ENCODE measurements at places on chromosomes 4 and X.

- DNase-seq: no peak
These were observed 83.0 kb downstream of the SHISA3 start for GRCh38 chr4:42480281-42480680.

DNA sequence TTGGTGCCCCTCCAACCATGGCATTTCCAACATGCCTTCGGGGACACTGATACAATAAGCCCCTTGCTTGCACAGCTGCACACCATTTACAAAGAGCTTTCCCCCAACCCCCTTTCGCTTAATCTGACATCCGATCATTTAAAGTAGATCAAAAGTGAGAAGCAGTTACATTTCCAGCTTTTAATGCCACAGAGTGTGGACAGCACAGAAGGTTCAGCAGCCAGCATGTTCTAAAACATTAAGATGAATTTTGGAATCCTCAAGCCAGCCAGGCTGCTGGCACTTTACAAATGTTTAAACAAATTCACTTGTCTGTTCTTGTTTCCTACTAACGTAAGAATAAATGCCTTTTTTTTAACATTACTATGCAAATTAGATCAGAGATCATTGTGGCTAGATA, 284.4 kb upstream of the LDB2 start:
- DNase-seq: no peak

DNA sequence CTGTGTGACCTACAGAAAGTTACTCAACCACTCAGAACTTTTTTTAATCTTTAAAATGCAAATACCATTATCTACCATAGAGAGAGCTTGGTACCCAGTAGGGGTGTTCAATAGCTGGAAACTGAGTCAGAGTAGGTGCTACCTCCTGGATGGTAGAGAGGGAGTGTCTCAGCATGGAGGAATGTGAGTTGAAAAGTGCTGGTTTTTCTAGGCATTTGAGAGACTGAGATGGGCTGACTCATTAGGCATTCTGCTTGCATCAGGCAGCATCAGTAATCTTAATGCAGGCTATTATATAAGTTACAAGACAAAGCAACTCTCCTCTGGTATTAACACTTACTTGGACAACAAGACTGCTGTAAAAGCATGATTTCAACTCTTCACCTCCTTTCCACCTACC, 70.9 kb upstream of the ARHGEF9 start:
- DNase-seq: no peak

- DNase-seq: no peak
These were observed 778 bp downstream of the C1QTNF7 start for GRCh38 chr4:15428611-15429010.

GRCh38 chr4:17236686-17237085, 275.2 kb downstream of the QDPR start:
- DNase-seq: no peak

DNA sequence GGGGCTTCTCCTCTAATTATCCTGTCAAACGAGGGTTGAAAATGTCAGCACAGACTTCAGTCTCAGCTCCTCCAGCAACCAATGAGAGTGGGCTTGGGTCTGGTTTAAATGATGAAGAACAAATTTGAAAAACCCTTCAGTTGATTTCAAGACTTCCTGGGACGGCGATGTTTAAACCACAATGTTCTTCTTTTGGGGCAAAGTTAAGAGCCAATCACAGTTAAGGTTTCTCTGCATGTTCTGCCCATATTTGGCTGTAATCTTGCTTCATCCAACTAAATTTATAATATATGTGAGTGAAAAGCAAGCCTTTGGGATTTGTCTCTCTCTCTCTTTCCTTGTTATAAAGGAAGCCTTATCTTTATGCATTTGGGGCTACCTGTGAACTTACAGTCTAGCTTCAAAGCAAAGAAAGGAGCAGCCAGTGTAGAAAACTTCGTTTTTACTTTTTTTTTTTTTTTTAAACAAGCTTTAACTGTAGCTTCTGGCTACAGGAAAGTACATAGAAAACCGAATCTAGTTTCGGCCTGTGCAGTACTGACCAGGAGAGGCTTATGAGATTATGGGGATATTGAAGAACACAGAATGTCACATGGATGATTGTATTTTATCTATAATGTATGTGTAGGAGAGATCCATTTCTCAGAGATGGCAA, 46.8 kb upstream of the FAM9C start:
- no peak for DNase-seq

DNA sequence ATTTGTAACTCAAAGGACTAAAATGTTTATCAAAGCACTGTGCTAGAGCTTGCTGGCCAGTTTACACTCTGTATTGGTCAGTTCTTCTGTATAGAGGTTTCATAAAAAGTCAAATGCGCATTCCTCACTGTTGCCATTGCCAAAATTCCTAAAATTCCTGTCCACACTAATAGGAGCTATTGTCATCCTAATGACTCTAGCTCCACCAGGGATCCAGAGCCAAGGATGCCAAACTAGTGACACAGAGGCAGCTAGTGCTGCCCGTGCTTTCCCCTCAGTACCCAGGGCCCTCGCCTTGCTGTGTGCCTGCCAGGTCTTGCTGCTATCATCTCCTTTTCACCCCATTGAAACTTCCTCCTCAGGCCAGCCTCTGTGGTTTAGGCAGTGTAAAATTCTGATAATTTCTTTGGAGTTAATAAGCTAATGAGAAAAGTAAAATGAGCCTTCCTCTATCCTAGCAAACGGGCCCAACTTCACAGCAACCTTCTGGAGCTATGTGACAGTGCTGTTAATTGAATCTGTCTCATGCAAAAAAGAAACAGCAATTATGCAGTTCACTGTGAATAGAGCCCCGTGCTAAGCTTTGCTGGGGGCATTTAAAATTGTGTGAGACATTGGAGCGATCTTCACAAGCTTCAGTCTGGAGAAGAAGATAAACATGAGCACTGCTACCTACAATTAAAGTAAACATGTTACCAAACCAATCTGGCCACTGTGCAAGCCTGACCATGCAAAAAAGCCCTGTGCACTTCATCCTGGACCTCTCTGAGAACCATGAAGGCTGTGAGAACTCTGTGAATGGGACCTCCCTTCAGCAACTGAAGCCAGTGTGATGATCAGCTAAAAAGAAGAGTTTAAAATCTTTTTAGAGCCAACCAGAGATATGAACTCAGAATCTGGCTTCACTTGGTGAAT, 43.1 kb upstream of the FGF2 start:
- DNase-seq: no peak

GRCh38 chr4:55396308-55397125, 760 bp downstream of the TMEM165 start:
- DNase-seq: no peak

- DNase-seq: no peak
These were observed 68.6 kb downstream of the CHST7 start for GRCh38 chrX:46642145-46642544.

DNA sequence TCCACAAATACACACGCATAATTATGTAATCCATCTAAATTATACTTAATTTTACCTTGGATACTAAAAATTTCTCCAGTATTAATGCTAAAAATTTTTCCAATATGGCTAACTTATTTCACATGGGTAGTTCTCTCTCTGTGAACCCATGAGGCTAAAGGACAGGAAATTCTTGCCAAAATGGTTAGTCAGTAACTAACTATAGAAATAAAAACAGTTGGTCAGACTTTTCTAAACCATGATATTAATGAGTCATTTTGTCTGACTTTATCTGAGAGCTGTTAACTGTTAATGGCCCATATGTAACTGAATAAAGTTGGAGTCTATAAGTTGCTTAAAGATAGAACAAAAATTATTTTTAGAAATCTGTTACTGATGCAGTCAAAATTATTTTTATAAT, 549.4 kb downstream of the TLL1 start:
- no peak for DNase-seq

DNA sequence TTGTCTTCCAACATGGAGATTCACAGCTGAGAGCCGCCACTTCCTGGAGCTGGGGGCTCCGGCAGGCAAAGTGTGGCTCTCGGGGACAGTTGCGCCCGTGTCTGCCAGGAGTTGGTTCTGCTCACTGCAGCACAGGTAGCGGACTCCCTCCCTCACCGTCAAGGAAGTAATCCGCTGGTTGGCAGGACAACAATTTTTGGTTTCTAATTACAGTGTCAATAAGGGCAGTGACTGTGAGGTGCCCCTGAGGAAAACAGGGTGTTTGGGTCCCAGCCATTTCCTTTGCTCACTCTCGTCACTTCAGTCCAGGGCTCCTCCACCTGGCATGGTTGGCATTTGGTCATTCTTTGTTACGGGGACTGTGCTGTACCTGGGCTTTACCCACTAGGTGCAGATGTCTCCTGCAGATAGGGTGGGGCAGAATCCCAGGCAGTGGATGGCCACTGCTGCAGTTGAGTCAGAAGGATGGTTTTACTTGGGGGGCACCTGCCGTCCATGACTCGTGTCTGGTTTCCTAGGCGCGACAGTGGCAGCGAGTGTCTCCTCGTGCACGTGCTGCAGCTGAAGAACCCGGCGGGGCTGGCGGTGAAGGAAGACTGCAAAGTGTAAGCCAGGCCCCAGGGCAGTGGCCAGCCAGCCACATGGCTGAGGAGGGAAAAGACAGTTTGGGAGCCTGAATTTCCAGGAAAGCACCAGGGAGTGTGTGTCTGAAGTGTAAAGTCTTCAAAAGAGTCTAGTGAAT, 32.1 kb upstream of the CLCN4 start:
- no peak for DNase-seq

- no peak for DNase-seq
These were observed 36.3 kb downstream of the SULT1E1 start for GRCh38 chr4:69823481-69824186.

DNA sequence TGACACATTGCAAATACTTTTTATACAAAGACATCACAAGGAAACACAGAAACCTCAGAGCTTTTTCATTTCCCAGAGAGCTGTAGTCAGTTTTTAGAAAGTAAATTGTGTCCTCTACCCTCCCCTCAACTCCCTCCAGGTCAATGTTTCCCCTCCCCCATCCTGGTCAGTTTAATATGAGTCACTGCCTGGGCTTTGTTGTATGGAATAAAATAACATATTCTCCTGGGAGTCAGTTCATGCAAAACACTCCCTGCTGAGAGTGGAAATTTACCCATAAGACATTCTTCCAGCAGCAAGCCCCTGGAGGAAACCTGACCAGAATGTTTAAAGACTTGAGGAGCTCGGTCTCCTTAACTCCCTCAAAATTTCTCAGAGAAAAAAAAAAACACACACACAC, 270.1 kb upstream of the LDB2 start:
- DNase-seq: no peak

DNA sequence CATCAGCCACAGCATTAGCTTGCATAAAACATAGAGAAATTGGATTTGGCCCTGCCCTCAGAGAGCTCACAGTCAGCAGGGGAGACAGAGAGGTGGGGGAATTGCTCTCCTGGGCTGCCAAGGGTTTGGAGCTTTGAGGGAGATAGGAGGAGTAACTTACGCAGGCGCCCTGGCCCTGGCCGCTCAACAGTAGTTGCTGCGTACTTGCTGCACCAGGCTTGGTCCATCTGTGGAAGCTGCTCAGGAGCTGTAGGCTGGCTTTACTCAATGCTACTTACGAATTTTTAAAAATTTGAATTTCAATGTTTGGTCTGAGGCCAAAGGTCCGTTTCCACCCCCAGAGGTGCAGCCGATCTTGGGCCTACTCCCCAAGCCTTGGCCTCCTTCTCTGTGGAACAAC, 83.3 kb downstream of the CPZ start:
- no peak for DNase-seq

DNA sequence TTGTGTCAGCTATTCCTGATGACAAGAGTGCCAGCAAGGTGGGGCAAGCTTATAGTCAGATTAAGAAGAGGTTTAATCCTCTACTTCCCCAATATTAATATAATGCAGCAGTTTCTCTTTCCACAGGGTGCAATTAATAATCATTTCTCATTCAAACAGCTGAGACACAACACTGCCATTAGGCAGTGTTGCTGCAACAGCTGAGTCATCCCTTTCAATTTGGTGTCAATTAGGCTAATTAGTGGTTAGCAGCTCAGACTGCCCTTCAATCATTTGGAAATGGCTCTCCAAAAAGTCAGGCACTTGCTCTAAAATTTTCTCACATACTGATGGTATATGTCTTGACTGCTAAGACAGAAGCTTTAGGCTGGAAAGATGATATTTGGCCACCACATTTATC, 265.7 kb upstream of the FAM241A start:
- DNase-seq: no peak

DNA sequence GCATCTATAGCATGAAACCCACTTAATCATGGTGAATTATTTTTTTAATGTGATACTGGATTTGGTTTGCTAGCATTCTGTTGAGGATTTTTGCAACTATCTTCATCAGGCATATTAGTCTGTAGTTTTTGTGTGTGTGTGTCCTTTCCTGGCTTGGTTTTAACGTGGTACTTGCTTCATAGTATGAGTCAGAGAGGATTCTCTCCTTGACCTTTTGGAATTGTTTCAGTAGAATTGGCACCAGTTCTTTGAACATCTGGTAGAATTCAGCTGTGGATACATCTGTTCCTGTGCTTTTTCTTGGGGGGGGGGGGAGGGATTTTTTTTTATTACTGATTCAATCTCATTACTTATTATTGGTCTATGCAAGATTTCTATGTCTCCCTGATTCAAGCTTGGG, 232.0 kb upstream of the KLF8 start:
- DNase-seq: no peak

DNA sequence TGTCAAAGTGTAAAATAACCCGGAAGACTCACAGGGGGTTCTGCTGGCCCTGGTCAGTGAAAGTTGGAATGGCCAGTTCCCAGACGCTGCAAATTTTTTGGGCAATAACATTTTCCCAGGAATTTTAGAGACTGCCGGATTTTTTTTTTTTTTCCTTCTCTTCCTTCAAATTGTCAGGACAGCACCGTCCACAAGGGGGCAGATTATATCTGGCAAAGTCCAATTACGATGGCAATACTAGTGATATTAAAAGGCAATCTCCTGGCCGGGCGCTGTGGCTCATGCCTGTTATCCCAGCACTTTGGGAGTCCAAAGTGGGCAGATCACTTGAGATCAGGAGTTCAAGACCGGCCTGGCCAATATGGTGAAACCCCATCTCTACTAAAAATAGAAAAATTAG, 20.5 kb downstream of the SLC25A5 start:
- DNase-seq: no peak

- DNase-seq: no peak
These were observed 675 bp downstream of the L1CAM start for GRCh38 chrX:153885208-153885787.

- no peak for DNase-seq
These were observed 20.1 kb upstream of the IL3RA start for GRCh38 chrX:1316527-1316926.

DNA sequence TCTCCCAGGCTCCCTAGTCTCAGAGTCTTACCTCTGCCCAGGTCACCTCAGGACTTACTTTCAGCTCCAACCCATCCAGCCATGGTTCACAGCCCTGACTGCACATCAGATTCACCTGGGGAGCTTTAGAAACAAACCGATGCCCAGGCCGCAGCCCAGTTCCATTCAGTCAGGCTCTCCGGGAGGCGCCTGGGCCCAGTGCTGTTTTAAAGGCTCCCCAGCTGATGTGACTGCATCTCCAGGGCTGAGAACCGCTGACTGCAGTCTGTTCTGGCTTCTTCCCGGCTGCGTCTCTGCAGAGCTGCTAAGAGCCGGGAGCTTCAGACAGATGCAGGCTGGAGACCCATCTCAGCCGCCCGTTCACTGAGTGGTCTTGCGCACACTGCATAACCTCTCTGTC, 44.4 kb upstream of the LGI2 start:
- DNase-seq: no peak

GRCh38 chr4:155612074-155612473, 54.6 kb upstream of the GUCY1A1 start:
- DNase-seq: no peak

- DNase-seq: no peak
These were observed 1703.9 kb upstream of the TENM3 start for GRCh38 chr4:180539284-180539683.

- DNase-seq: no peak
These were observed 837 bp downstream of the NAT8L start for GRCh38 chr4:2059726-2060602.

Measured in stimulated activated CD8-positive, alpha-beta memory T cell treated with anti-CD3 and anti-CD28 coated beads, Interleukin-15, amount 100 ng/mL, for 24 hours (primary cell).